T-helper 22 cell (primary cell): ENCODE measurements at places on chromosomes 1 and 21.

DNA sequence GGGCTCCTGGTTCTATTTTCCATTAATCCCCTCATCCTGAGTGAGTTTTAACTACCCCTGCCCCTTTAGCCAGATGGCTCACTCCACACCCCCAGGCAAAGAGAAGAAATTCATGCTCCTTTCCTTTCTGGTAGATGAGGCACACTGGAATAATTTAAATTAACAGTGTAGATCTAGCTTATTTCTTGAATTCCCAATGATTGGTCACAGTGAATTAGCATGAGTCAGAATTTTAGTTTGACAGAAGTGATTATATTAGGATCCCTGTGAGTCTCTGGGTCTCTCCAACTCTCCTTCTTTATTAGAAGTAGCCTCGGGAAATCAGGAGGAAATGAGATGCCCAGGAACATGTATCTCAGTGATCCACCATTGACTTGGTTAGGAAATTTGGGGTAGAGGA is 103.1 kb upstream of the KAZN start:
- no peak for DNase-seq

DNA sequence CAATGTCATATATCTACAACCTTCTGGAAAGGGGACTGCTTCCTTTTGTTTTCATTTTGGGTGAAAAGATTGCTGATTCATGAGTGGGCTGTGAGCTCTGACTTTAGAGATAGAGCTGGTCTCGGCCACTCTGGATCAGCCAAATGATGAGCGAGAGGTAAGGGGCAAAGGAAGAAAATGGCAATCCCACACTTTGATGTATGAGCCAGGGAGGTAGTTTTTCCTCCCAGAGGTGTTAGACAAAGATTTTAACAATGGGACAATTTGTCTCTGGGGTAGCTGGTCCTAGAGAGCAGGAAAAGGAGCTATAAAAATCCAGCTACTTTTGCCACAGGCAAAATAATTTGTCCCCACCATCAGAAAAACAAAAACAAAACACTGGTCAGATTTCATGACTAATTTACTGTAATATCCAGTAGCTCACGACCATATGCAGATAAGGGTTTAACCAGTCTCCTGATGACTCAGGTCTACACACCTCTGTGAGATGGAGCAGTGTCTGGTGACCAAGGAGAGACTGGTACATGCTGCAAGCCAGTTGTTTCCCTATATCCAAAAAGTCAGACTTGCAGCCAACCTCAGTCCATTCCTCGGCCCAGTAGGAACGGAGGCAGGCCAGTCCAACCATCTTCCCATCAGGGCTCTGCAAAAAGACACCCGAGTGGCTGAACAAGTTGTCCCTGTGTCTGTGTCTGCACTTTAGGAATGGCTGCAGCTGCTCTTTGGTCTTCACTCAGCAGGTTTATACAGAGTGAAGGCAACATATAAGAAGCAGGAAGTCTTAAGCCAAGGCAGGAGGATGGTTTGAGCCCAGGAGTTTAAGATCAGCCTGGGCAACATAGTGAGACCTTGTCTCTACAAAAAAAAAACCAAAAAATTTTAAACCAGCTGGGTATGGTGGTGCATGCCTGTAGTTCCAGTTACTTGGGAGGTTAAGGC is 29.2 kb downstream of the DNASE2B start:
- no peak for DNase-seq

DNA sequence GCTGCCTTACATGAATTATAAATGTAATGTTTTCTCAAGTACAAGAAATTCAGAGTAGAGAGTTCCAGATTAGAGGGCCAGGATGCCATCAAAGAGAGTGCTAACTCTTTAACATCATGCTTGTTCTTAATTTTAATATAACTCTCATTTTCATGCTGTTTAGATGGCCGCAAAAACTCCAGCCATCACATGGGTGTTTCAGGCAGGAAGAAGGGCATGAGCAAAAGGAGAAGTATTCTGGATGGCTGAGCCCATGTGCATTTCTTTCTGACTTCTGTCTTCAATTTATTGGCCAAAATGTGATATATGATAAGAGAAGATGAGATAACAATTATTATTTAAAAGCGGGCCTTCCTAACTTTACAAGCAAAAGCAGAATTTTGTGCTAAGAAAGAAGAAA is 1328.6 kb downstream of the MRPL39 start:
- no peak for DNase-seq

DNA sequence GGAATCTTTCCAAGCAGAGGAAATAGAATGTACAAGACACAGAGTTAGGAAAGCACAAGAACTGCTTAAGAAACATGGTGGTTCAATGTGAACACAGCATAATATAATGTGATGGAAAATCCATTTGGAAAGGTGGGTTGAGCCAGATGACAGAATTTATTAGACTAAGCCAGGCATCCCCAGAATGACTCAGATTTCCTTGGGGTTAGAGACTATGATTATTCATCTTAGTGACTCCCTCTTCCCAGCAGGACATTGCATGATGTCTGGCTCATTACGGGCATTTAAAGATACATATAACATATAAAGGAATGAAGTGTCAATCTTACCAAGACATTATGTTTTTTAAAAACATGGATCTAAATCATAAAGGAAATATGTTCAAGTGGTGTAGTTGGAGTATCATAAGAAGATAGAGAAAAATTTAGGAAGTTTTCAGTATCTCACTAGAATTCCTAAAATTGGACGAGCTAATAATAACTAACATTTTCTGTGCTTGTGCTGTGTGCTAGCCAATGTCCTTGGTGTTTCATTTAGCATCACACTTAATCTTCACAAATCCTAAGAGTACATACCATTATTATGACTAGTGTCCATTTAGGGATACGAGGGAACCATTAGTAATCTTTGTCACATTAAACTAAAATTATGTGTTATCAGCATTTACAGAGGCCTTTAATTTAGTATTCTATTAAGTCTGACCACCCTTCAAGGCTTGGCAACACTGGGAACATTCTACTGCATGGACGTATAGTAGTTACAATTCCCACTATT is 41.0 kb upstream of the ST6GALNAC5 start:
- DNase-seq: no peak

DNA sequence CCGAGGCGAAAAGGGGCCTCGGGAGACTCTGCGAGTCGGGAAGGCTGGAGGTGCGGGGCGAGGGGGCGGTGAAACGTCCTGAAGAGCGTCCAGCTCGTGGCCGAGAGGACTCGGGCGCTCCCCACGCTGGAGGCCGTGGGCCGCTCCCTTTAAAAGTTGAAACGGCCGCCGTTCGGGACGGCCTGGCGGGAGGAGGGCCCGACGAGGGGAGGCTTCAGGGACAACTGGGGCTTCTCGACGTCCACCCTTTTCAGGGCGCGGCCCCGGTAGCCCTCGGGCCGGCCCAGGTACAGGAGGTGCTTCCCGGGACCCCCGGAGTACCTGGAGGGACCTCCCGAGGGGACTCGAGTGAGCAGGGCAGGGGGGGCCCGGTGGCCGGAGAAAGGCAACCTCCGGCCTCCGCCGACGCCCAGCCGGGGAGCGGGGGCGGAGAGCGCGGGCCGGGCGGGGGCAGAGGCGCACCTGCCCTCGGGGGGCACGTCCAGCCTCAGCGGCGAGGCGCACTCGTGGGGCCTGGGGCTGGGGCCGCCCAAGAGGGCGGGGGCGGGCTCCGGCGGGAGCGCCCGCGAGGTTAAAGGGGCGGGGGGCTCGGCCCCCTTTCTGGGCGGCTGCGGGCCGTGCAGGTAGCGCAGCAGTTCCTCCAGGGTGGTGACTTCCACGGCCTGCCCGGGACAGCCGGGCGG is 14.0 kb downstream of the SEMA6C start:
- DNase-seq: no peak

DNA sequence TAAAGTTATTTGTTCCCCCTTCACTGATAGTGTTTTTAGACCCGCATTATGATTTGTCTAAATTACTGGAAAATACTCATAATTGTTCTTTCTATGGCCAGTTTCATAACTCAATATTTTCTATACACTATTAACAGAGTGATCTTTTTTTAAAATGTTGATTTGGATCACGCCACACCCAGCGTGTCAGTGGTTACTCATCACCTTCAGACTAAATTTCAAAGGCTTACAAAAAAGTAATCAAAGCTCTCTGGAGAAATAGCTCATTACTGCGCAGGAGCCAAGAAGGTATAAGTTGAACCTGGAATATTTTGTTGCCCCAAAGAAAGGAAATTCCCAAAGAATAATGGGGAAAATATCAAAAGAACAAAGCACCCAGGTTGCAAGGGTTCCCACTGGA is 104.9 kb downstream of the EVI5 start:
- no peak for DNase-seq

GRCh38 chr1:15364740-15365139 is 44.9 kb upstream of the EFHD2 start:
- no peak for DNase-seq

DNA sequence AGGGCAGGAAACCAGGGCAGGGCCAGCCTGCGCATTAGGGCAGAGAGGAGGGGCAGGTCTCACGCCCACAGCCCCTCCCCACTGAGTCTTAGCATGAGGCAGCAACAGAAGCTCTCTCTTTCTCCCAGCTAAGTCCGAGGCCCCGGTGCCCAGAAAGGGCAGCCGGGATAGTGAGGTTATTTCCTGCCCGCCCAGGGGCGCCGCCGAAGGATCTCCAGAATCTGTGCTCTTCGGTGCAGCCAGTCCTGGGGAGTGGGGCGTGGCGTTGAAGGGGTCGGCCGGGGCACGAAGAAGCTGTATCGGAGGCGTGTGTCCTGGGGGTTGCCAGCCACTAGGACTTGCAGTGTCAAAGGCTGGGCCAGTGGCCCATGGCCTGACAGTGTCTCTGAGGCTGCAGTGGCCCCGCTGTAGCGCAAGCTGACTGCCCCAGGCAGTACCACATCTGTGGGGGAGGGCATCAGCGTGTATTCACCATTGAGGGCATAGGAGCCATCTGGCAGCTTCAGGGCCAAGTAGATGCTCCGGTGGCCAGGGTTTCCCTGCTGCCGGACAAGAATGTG is 7.8 kb downstream of the ADAMTS4 start:
- no peak for DNase-seq

DNA sequence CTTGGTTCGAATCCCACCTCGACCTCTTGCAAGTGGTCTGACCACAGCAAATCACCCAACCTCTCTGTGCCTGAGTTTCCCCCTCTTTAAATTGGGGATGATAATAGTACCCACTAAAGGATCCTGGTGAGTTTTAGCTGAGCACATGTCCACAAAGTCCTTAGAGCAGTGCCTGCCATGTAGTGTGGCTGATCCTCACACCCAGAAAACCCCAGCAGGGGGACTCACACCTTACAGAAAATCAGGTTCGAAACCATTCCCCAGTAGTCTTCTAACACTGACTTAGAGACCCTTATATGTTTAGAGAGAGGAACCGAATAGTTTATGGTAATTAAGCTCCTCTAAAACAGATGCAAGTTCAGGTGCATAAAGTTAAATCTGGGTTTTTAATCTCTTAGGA is 89.0 kb downstream of the CAMTA1 start:
- no peak for DNase-seq

DNA sequence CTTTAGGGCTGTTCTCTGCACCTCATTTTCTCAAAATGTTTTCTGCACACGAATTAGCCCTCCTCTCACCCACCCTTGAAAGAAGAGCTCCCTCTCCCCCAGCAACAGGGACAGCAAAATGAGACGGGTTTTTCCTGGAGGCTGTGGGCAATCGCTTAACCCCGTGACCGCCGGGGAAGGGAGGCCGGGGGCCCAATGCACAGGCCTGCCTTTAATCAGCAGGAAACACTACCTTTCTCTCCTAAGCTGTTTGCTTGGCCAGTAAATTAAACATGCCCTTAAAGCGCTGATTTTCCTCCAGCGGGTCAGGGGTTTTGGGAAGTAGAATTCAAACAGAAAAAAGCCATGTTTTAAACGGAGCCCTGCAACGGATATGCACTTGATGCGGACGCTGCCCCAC is 114.4 kb downstream of the PRDM16 start:
- no peak for DNase-seq

DNA sequence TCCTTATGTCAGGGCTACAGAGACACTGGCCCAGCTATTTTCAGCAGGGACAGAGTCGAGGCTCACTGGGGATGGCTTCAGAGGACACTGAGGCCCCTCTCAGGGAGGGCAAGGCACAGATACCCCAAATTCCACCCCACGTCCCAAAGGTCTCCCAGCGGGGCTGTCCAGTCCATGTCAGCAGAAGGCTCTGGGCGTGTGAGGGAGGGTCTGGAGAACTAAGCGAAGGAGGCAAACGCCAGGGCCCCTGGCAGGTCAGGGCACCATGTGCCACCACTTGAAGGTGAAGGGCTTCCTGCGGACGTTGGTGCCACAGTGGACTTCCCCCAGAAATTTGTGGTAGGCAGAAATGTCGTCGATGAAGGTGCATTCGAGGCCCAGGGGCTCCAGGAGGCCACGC is 15.0 kb upstream of the SDHB start:
- no peak for DNase-seq

DNA sequence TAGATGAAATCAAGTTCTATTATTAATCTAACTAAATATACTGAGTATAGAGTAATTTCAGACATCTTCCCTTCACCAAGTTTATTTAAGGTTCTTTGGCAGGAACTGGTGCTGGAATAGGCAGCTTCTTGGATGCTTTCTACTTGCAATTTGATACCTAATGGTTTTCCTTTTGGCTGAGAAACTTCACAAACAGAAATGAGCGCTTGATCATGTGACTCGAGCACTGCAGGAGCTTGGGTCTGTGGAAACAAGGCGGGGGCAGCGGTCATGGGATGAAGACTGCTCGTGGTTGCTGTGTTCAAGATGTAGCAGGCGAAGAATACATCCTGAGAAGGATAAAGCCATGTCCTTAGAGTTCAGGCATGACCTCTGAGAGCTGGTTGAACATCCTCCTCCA is 136.8 kb downstream of the PTPRC start:
- no peak for DNase-seq

DNA sequence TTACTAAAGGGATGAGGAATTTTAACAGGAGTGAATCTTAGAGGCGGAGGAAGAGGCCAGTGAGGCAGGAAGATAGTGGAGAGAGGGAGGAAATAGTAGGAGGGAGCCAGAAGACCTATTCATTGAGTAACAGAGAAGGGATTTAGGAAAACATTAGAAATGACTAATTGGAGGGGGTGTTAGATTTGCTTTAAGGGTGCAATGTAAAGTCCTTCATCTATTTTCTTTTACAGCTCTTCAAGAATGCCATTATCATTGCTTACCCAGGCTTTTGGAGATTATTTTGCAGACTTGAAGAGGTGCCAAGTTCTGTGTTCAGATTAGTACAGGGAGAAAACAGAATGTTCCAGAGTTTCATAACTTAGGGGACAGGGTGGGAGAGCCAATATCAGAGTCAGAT is 33.8 kb downstream of the OR10J1 start:
- no peak for DNase-seq

DNA sequence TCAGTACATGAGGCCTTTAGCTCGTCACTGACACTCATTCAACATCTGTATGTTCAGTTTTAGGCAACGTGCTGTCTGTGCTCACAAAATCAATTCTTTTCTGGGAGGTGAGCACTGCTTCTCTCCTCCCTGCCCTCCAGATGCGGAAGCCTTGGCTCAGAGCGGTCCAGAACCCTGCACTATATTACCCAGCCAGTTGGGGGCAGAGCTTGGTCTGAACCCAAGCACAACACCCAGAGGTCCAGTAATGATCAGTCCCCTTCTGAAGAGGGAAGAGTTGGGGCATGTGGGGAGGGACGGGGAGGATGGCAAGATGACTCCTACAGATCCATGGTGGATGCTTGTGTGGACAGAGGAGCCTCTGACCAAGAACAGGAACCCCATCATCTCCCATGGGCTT is 5.6 kb upstream of the DSCAM start:
- DNase-seq: no peak

GRCh38 chr1:61956016-61956645 is 213.9 kb downstream of the PATJ start:
- no peak for DNase-seq

- no peak for DNase-seq
Observed at GRCh38 chr1:36352125-36352909, 28.9 kb upstream of the EVA1B start.
